GM10248 (cell line): ENCODE measurements at places on chromosomes 7 and 10.
A peak's percentile ranks its signal among the peaks of the same experiment; 100 is the strongest.

DNA sequence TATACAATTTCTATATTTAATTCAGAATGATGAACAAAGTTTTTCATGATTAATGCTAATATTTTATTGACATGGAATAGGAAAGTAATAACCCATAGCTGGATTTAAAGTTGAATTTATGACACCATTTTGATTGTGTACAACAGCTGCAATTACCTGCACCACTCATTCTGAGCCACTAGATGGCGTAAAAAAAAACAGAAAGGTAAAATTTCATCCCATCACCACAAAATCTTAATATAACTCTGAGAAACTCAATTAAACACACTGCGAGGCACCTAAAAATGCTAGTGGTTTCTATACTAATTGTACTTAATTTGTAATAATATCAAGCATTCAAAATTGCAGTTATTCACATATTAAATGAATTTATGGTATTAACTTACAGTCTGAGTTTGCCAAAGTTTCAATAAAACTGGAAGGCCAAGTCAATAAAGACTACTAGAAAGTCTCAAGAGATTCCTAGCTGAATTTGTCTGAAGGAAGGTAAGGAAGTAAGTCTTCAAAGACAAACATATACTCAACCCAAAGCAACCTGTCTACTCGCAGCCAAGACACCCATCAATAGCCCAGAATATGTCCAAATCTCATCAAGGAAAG lies 182.5 kb downstream of the SKAP2 start:
- peak; percentile 20 for DNase-seq

- no peak for DNase-seq
Measured at GRCh38 chr7:2864204-2864985, 20.3 kb upstream of the GNA12 start.

DNA sequence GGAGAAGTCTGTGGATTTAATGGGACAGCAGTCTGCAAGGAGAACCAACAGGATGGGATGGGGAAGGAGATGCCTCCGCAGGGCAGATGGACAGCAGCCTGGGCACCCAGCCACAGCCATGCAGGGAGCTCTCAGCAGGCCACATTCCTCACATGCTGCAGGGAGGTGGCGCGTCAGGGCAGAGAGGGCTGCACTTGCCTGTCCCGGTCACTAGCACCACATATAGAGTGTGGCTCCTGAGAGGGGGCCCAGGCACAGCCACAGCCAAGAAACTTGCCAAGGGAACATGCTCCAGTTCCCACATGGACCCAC lies 86.8 kb upstream of the ZMIZ1 start:
- no peak for DNase-seq

GRCh38 chr7:13155188-13155587 lies 467.8 kb downstream of the ARL4A start:
- DNase-seq: no peak

- no peak for DNase-seq
Measured at GRCh38 chr10:80409121-80409520, 770 bp downstream of the PRXL2A start.

- no peak for DNase-seq
Measured at GRCh38 chr7:137476937-137477336, 133.4 kb upstream of the PTN start.

DNA sequence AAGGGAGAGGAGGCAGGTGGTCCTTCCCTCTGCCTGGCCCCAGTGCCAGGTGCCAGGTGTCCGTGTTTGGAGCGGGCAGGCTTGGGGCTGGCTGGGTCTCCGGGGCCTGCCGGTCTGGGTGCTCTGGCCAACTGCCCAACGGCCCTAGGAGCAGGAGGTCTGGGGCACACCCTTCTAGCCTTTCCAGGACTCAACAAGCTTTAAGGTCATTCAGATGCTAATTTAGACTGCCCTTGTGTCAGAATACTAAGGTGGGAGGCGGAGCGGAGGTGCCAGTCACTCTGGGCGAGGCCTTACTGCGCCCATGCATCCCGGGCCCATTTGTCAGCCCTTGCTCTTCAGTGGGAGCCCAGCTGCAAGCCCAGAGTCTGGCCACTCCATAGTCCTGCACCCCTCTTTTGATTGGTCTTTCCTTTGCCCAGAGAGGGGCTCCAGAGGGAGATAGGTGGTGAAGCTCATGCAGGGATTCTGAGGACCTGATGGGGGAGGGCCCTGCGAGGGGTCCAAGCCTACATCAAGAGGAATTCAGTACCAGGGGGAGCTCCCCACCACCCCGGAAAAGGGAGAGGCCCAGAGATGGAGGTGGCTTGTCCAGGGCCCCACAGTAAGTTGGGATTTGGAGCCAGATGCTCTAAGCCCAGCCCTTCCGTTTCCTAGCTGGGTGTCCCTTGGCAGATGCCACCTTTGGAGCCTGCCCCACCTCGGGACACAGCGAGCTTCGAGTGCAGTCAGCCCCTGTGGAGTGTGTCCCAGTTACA lies 1.3 kb downstream of the PGAM2 start:
- DNase-seq: no peak

GRCh38 chr10:7551289-7551688 lies 115.5 kb downstream of the ITIH5 start:
- DNase-seq: no peak

DNA sequence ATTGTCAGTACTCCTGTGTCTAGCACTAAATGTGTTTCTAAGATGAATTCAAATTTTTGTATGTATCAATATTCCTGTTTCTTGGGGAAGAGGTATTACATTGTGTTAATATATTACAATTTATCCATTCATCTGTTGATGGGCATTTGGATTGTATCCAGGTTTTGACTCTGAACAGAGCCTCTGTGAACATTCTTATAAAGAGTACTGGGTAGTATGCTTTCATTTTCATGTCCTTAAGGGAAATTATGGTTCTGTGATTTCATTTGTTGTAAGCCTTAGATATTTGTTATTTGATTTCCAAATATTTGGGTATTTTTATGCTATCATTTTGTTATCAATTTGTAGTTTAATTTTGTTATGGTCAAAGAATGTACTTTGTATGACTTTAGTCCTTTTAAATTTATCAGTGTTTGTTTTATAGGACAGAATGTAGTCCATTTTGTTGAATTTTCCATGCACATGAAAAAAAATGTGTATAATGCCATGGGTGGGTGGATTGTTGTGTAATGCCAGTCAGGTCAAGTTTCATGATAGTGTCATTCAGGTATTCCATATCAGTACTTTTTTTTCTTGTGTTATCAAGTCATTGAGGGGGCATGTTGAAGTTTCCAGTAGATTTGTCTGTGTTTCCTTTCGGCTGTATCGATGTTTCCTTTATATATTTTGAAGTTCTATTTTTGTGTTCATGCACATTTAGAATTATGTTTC lies 38.4 kb downstream of the STAM start:
- no peak for DNase-seq

GRCh38 chr7:43592326-43592725 lies 9.4 kb downstream of the STK17A start:
- DNase-seq: no peak

DNA sequence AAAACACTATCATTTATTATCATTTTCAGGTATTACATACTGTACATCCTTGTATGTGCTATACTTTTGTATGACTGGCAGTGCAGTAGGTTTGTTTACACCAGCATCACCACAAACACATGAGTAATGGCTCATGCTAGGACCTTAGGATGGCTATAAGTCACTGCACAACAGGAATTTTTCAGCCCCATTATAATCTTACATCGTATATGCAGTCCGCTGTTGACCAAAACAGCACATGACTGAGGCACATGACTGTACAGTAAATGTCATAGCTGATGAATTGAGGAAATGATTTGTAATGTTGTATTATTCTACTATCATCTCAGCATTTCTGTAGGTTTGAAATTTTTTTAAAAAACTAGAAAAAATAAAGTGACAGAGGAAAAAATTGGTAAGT lies 38.6 kb downstream of the BPGM start:
- DNase-seq: no peak
